ENCODE measurements at places on chromosomes 16 and 17. TPM values are rescaled to one million over a fixed set of nuclear protein-coding genes. Genes with fewer than 3 reads are reported as not detected.

The TTLL6 gene
- total RNA-seq: not detected

The SHISA9 gene
- 32.8 TPM for total RNA-seq

The POLDIP2 gene
- 118 TPM for total RNA-seq

The HBA2 gene
- not detected for total RNA-seq

The SPNS3 gene
- 0.89 TPM for total RNA-seq

The PLEKHG4 gene
- 19.7 TPM for total RNA-seq

The ZFP3 gene
- 4.4 TPM for total RNA-seq

The IL21R gene
- 1.1 TPM for total RNA-seq

The ALDH3A1 gene
- not detected for total RNA-seq

The ZFPM1 gene
- 3.7 TPM for total RNA-seq

The GEMIN4 gene
- total RNA-seq: 13.3 TPM

The PPY gene
- not detected for total RNA-seq

The CNGB1 gene
- not detected for total RNA-seq

The CCL17 gene
- not detected for total RNA-seq

The FOXF1 gene
- not detected for total RNA-seq
